MV-4-11 (cell line): ENCODE measurements at places on chromosomes 5 and 9.

DNA sequence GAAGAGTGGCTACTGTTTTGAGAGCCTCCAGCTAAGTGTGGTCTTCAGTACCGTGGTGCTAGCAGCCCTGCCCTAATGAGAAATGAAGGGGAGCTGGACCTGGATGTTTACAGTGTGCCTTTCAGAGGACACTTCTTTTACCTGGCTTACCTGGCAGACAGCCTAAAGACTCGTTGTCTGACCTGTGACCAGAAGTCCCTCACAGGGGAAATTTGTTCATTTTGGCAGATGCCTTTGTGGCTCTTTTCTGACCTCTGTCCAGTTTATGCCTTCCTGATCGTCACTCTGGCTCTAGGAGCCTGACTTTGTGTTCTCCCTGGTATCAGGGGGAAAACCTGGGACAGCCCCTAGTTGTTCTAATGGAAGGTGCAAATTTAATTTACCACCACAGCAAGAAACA, 475.1 kb downstream of the DMRTA1 start:
- DNase-seq = no peak

DNA sequence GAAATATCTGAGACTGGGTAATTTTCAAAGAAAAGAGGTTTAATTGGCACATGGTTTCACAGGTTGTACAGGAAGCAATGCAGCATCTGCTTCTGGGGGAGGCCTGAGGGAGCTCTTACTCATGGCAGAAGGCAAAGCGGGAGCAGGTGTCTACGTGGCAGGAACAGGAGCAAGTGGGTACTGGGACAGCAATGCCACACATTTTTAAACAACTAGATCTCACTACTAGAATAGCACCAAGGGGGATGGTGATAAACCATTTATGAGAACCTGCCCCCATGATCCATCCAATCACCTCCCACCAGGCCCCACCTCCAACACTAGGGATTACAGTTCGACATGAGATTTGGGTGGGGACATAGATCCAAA, 47.6 kb upstream of the HOMER1 start:
- no peak for DNase-seq

DNA sequence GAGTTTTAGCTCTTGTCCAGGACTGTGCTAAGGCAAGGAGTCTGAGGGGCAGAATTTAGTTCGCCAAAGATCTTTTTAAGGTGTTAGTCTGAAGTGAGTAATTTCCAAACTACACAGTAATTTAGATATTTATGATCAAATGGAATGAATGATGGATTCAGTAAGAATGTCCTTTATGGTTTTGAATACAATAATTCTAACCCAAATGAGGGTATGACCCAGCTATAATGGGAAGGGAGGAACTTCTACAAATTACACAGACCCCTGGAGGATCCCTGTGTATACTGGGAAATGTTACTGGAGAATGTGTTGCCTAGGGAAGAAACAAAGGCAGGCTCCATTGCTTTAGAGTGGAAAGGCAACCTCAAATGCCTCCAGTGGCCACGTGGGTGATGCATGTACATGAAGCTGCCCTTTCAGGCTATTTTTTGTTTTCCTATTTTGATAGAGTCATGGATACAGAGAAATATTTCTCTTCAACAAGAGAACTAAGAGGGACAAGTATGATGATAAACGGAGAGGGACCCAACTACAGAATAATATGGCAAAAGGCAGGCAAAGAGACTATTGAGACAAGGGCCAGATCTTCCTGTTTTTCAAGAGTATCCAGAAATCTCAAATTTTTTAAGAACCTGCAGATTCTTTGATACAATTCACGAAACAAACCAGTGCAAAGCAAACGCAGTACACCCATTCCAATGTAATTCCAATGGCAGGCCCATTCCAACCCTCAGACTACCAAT, 25.4 kb downstream of the SLC1A3 start:
- no peak for DNase-seq

GRCh38 chr5:56329652-56330051, 96.5 kb upstream of the ANKRD55 start:
- DNase-seq = no peak

GRCh38 chr9:95088421-95089161, 228.9 kb downstream of the FANCC start:
- no peak for DNase-seq

DNA sequence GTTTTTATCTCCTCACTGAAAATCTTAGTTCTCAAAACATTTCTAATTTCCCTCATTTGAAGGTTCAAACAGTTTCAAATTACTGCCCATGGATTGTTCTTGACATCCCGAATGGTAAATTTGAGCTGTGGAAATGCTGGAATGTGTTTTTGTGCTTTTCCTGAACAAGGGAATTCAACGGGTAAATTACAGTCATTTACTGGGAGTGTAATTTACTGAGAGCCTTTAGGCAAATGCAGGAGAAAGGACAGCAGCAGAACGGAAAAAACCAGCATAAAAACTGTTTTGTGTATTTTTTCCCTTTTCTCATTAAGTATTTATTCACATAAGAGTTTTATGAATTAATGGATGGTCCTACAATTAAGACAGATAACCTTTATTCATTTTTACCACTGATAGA, 139.2 kb downstream of the PBX3 start:
- no peak for DNase-seq

- DNase-seq = no peak
Measured at GRCh38 chr9:29798599-29798998, 2225.3 kb upstream of the C9orf72 start.

DNA sequence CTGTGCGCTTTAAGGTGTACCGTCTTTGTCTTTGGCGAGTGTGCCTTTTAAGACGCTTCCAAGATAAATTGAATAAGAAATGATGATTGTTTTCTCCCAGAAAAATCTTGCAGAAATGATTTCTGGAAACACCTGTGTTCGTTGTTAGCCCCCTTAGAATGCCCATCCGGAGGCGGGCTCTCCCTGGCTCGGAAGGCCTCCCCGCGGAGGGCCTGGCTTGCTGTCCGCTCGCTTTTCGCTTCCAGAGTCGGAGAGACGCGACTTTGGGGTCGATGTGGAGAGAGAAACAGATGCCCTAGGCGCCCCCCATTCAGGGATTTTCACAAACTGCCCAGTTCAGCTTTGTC, 23.9 kb downstream of the LECT2 start:
- no peak for DNase-seq

GRCh38 chr9:31519424-31519823, 865.0 kb upstream of the ACO1 start:
- DNase-seq = peak; percentile 69

DNA sequence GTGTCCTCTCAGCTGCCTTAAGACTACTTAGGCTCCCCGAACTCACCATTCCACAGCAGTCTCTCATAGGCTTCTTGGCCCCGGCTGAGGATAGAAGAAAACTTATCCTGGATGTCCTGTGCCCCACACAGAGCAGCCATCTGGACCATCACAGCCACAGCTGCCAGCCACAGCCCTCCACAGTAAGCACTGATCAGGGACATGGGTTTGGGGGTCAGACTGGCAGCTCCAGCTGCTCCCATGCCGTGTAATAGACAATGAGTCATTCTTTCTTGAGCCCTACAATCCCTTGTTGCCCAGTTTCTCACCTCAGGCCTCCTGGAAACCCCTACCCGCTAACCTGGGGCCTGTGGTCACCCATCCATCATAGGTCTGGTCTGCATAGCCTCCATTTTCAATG, 5.7 kb downstream of the CREB3 start:
- no peak for DNase-seq

DNA sequence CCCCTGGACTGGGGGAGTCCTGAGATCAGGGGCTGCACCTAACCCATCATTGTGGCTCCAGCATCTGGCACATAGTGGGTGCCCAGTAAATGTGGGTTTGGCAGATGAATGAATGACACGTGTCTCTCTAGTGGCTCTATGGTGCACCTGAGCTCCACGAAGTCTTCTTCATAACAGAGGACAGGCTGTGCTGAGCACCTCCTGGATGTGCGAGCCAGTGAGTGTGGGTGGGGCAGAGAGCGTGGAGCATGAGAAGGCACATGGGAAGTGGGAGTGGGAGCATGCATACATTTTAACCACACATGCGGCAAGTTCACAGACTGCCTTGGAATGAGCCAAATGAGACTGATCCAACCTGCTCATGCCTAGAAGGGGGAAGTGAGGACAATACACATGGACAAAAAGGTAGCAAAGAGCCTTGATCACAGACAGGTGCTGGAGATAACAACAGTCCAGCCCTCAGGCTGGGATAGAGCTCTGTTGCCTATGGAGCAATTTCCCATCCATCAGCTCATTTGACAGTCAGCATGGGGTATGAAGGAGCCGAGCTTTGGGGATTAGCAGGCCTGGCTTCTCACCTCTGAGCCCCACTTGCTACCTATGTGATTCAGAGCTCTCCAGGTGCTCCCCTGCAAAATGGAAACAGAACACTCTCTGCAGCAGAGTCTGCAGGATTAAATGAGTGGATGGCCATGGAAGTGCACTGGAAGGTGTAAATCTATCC, 76.2 kb upstream of the TBC1D2 start:
- no peak for DNase-seq

- DNase-seq = no peak
Measured at GRCh38 chr5:56282951-56283350, 49.8 kb upstream of the ANKRD55 start.

DNA sequence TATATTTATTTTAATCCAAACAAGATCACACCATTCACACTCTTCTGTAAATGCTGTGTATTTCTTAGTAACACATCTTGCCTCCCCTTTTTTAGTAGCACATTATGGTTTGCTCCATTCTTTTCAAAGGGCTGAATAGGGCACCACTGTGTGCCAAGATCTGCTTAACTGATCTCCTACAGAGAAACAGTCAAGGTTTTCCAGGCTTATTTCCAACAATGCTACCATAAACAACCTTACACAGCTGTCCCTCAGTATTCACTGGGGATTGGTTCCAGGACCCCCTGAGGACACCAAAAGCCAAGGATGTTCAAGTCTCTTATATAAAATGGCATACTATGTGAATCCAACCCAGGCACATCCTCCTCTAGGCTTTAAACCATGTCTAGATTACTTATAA, 16.5 kb downstream of the GOLM1 start:
- DNase-seq = no peak

DNA sequence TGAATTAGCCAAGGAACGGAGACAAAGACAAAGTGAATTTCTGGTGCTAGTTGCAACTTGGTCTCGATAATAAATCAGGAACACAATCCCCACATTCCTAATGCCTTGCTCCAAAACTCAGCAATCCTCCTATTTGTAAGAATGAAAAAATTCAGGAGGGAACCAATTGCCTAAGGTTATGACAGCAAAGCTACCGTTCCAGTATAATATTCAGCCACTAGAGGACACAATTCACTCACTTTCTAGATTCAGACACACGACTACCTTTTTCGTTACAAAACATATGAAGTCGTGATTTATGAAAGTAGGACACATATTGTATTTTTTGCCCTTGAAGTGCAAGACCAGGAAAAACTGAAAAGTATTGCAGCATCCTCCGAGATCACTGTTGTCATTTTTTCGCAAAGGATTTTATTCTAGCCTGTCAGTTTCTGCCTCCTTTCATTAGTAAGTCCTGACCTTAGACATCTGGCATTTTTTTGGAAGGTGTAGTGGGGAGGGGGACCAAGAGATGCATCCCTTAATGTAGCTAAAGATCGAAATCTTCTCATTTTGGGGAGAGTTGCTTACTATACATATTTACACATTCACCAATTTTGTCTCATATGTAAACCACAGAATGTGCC, 133.1 kb downstream of the DOCK8 start:
- no peak for DNase-seq

DNA sequence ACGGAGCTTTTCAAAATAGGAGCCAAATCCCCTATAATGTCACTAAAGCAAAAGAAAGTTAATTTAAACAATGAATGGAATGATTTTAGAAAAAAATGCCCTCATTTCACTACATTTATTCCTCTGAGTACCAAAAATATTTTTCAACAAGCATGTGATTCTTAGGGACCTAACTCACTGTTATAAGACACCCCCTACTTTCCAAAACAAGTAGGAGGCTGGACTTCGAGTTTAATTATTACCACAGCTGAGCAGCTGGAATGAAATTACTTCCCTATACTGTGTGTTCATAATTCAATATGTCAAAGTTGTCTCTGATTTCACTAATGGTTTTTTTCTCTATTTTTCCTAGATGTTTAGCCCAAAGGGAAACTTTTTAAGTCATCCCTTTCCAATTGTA, 61.6 kb downstream of the SAXO1 start:
- no peak for DNase-seq

DNA sequence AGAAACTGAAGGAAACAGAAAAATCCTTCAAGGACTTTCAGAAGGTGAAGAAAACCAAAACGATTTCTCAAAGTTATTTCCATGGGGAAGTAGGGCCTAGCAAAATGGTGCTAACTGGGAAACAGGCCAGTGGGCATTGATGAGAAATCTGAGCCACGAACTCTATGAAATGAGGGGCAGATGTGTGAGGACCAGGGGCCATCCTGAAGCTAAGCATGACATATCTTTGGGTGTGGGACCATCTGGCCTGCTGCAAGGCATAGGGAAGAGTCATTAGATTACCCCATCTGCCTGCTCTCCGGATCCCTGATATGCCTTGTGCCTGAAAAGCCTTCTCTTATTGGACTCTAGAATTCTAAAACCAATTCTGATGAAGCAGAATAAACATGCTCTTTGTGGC, 143.8 kb downstream of the PALM2AKAP2 start:
- DNase-seq = no peak

- no peak for DNase-seq
Measured at GRCh38 chr5:139049780-139050179, 148.4 kb downstream of the SIL1 start.

GRCh38 chr5:125981016-125981415, 442.2 kb upstream of the GRAMD2B start:
- DNase-seq = no peak

DNA sequence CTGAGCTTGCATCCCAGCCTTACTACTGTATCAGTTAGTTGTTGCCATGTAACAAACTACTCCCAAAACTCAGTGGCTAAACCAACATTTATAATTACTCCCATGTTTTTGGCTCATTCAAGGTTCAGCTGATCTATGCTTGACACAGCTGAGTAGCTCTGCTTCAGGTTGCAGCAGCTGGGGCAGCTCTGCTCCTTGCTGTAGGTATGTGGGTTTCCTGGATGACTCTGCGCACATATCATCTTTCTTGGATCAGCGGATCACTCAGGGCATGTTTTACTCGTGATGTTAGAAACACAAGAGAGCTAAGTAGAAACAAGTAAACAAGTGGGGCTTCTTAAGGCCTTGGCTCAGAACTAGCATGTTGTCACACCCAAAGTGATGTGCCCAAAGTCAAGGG, 15.1 kb downstream of the TEK start:
- DNase-seq = no peak

DNA sequence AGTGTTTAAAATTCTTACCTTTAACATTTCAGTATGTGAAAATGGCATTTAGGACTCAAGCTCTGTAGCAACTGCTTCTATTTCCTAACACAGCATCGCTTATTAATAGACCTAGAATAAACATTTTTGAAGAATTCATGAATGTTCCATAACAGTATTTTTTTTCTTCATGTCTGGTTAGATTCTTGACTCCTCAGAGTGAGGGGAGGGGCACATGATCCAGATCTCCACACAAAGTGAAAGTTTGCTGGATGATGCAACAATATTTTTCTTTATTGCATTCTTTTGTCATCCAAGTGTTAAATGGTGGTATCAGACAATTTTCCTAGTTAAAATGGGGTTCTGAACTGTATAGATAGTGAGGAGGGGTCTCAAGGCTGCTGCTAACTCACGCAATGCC, 130.8 kb upstream of the MAN2A1 start:
- DNase-seq = no peak

GRCh38 chr9:105191508-105192121, 52.8 kb upstream of the SLC44A1 start:
- DNase-seq = peak; percentile 99

GRCh38 chr9:114883709-114884108, 46.7 kb downstream of the TNFSF8 start:
- DNase-seq = peak; percentile 96

GRCh38 chr5:125228363-125229070, 482.1 kb upstream of the ZNF608 start:
- no peak for DNase-seq
